Endodermal cell (in vitro differentiated cells): ENCODE measurements at places on chromosomes 6 and 20. TPM values are rescaled to one million over a fixed set of nuclear protein-coding genes. Genes with fewer than 3 reads are reported as not detected.

SCRT2 gene
- not detected in 2 replicates for total RNA-seq

ECT2L gene
- total RNA-seq, result not detected in 2 replicates

- no peaks in the 10 kb centered on the region for H3K4me1 ChIP-seq
- H3K27ac ChIP-seq, result no peak overlapping the region
- no peak for DNase-seq
- H3K27me3 ChIP-seq, result no peaks in the 10 kb centered on the region
Observed at GRCh38 chr6:17038316-17038715, 63.5 kb upstream of the STMND1 start.

- H3K4me1 ChIP-seq, result no peaks in the 10 kb centered on the region
- DNase-seq, result peak; percentile 29
- no peak overlapping the region for H3K27ac ChIP-seq
- no peak overlapping the region for H3K4me3 ChIP-seq
- H3K27me3 ChIP-seq, result no peaks in the 10 kb centered on the region
Observed at GRCh38 chr20:47662483-47663353, 122.6 kb downstream of the SULF2 start.

DNA sequence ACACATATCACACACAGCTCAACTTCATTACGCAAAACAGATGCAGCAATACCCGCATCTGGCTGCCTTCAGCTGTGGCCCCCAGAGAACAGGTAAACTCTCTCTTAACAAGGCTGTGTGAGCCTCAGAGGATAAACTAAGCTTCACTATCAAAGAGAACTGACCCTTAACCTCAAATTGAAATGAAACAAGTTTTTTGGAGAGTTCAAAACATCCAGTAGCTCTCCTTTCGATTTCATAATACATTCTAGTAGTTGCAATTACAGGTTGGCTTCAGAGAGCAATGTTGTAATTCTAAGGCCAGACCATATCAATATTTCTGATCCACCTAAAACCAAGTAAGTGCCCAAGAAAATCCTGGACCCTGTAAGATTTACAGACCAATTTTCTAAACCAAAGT lies 113.5 kb downstream of the FAXC start:
- no peak overlapping the region for H3K4me3 ChIP-seq
- H3K4me1 ChIP-seq, result no peaks in the 10 kb centered on the region
- no peak for DNase-seq
- H3K27ac ChIP-seq, result no peak overlapping the region

DNA sequence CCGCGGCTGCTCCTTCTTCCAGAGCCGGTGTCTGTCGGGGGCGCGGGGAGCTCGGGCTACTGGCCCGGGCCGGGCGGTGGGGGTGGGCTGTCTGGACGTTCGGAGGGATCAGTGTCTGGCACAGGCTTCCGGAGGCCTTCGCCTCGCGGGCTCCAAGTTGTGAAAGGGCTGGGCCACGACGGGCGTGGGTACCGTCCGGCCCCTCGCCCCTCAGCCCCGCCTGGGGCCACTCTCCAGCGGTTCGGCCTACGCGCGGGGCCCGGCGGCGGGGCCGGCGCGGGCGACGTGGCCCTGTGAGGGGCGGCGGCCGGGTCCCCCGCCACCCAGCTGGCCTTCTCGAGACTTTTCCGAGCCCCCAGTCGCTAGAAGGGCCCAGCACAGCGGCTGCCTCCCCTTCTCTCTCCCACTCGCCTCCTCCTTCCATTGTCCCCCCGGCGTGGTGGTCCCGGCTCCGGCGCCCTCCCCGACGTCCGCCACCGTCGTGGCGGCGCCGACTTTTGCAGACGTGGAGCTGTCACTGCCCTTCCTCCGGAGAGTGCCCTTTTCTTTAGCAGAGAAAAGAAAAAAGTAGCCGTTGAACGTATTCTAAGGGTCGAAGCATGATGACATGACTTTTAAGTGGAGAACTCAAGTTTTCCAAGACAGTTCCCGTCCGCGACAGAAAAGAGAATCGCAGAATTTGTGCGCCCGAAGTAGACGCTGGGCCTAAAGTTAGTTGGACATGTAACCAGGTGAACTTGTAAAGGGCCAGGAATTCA lies 571 bp downstream of the ITCH start:
- H3K36me3 ChIP-seq, result peaks cover 22% of the 10 kb centered on the region
- peak overlapping the region; percentile 94 for H3K4me3 ChIP-seq
- H3K27ac ChIP-seq, result peak overlapping the region; percentile 81
- H3K27me3 ChIP-seq, result no peaks in the 10 kb centered on the region
- DNase-seq, result peak; percentile 65

GSTA2 gene
- 1.6 and 1.7 TPM in 2 replicates for total RNA-seq

PDSS2 gene
- total RNA-seq, result 8.2 and 8.3 TPM in 2 replicates

PTK6 gene
- 0.21 to 0.38 TPM in 2 of 3 replicates, not detected in the other for total RNA-seq

DNA sequence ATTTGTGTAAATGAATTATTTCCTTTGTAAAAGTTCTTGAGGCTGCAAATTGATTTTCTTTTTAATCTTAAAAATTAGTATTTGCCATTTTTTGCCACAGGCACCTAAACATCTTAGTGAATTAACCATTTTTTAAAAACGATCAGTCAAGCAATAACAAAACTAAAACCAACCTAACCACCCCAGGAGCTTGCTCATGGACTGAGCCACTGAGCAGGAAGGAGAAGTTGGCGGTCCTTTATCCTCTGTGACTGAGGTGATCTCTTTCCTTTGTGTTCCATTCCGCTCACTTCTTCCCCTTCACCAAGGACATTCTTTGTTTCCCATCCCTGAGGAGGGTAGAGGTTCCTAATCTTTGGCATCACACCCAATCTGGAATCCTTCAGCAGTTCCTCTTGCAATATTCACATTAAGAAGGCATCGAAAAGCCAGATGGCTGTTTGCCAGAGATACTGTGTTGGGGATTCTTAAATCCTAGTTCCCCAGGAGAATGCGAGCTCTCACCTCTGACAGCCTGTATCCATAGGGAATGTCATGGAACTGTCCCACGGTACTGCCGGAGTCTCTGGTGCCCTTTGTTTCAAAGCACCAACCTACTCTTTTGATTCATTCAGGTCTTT lies 30.5 kb downstream of the RPRD1B start:
- H3K36me3 ChIP-seq, result peaks cover 98% of the 10 kb centered on the region
- no peaks in the 10 kb centered on the region for H3K4me1 ChIP-seq
- no peak overlapping the region for H3K4me3 ChIP-seq
- no peaks in the 10 kb centered on the region for H3K27me3 ChIP-seq
- H3K27ac ChIP-seq, result no peak overlapping the region
- DNase-seq, result no peak

DNA sequence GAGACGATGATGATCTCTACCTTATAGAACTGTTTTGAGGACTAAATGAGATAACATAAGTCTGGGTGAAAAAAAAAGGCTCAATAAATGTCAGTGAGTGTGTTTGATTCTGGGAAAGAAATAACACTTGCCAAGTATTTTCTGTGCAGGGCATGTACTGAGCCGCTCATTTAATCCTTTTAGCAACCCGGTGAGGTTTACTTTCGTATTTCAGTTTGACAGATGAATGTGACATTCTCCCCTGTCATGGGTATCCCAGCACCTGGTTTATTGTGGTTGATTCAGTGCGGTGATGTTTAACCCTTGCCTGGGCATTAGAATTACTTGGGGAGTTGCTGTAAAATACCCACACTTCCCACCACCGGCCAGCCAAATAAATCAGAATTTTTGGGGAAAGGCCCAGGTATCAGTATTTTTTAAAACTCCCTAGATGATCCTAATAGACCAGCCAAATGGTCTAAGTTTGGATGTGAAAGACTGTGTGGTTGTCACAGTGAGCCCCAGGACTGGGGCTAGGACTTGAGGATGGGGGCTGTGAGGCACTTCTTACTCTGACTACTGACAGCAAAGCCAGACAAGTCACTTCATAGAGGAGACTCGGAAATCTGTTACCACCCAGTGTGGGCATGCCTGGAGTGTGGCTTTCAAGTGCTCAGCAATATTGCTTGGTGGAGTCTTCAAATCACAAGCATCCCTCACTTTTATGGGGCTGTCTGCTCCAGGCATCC lies 100.2 kb upstream of the KCNG1 start:
- H3K36me3 ChIP-seq, result no peaks in the 10 kb centered on the region
- H3K4me1 ChIP-seq, result peaks cover 18% of the 10 kb centered on the region
- no peak overlapping the region for H3K27ac ChIP-seq
- no peak for DNase-seq

DYNLT2 gene
- total RNA-seq, result 1.7 to 3.2 TPM (median 1.7 TPM) in 3 replicates

GRCh38 chr6:41561416-41561815 lies 15.2 kb downstream of the FOXP4 start:
- H3K27me3 ChIP-seq, result no peaks in the 10 kb centered on the region
- peak; percentile 51 for DNase-seq
- no peak overlapping the region for H3K4me3 ChIP-seq
- peaks cover 5% of the 10 kb centered on the region for H3K4me1 ChIP-seq

- no peak overlapping the region for H3K4me3 ChIP-seq
- no peaks in the 10 kb centered on the region for H3K36me3 ChIP-seq
- H3K27me3 ChIP-seq, result no peaks in the 10 kb centered on the region
- DNase-seq, result no peak
Observed at GRCh38 chr6:139943391-139943790, 568.9 kb upstream of the CITED2 start.

GRIK2 gene
- total RNA-seq, result 1.00 to 1.9 TPM (median 1.7 TPM) in 3 replicates

OPRL1 gene
- 3.0 to 5.5 TPM (median 5.3 TPM) in 3 replicates for total RNA-seq

DNA sequence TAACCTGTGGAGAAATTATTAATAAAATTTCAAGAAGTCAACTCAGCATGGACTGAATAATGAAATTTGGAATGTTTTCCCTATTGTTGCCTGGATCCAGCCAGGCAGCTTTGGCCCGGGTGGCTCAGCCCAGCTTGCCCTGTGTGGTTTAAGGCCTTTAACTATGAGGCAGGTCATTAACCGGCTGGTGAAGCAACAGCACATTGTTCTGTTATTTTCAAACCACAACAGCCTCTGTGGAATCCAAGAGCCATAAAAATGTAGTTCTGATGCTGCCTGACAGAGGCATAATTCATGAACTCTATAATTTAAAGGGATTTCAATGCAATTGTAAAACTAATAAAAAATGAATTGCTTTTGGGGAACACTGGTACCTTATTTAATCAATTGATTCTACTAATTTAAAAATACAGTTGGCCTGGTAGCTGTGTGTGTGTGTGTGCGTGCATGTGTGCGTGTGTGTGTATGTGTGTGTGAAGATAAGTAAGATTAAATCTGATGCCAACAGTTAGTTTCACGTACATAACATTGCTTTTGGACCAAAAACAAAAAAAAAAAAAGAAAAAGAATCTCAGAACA lies 117.7 kb downstream of the RPS12 start:
- H3K27ac ChIP-seq, result peak overlapping the region; percentile 67
- no peak overlapping the region for H3K4me3 ChIP-seq
- H3K27me3 ChIP-seq, result no peaks in the 10 kb centered on the region
- H3K4me1 ChIP-seq, result no peaks in the 10 kb centered on the region
- no peaks in the 10 kb centered on the region for H3K36me3 ChIP-seq
- DNase-seq, result no peak

CYP24A1 gene
- not detected in 3 replicates for total RNA-seq

GRCh38 chr6:109458774-109459531 lies 3.4 kb upstream of the MICAL1 start:
- H3K27ac ChIP-seq, result no peak overlapping the region
- peaks cover 9% of the 10 kb centered on the region for H3K4me1 ChIP-seq
- DNase-seq, result peak; percentile 58
- H3K36me3 ChIP-seq, result peaks cover 13% of the 10 kb centered on the region
- H3K27me3 ChIP-seq, result peaks cover 30% of the 10 kb centered on the region

- no peak within 1 kb of the TSS for H3K4me3 ChIP-seq
- H3K4me1 ChIP-seq, result no peaks in the 10 kb centered on the region
- H3K27ac ChIP-seq, result no peak within 1 kb of the TSS
- no peaks in the 10 kb centered on the region for H3K27me3 ChIP-seq
Observed at GRCh38 chr20:45629496-45630100, at the start of gene WFDC10A. TSS of gene WFDC10A (plus strand) at chr20:45629739. CDS start at chr20:45629814, 75 bp downstream.

GRCh38 chr6:147507162-147508041 lies 1.1 kb upstream of the SAMD5 start:
- H3K4me1 ChIP-seq, result no peaks in the 10 kb centered on the region
- no peaks in the 10 kb centered on the region for H3K36me3 ChIP-seq
- H3K4me3 ChIP-seq, result peak overlapping the region; percentile 90
- H3K27ac ChIP-seq, result no peak overlapping the region

DNA sequence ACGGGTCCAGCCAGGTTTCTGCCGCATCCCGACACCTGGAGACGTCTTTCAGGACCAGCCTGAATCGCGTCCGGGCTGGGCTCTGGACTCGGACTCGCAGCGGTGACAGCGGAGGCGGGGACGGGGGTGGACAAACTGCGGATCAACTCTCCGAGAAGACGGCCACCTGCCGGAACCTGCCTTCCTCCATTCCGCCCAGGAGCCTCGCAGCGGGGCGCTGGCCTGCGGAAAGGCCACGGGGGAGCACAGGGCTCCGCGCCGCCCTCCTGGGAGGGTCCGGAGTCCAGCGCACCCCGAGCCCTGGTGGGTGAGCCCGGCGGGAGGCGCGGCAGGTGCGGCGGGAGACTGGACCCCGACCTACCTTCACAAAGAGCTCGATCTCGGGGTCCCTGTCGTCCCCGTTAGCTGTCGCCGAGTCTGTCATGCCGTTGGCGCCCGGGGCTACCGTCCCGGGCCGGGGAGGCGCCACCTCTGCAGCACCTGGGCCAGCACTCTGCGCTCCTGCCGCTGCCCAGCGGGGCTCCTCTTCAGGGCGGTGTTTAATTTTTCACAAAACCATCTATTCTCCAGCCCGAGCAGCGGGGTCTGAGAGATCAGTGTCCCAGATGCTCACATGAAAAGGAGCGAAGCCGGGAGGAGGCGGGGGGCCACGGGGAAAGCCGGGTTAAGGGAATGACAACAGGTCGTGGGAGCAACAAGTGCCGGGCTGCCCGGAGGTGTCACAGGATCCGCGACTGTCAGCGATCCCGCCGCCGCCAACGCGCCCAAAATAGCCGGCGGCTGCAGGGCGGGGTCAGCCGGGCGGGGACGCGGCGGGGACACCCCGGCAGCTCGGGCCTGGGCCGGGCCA lies at the start of gene CLIC5:
CLIC5 (minus strand) TSS at position 742 of the 850 bp plus-strand sequence; CDS start at position 424, 318 bp downstream.
- no peak within 1 kb of the TSS for H3K27ac ChIP-seq
- peak; percentile 77 for DNase-seq
- H3K4me3 ChIP-seq, result peak within 1 kb of the TSS; percentile 79
- H3K27me3 ChIP-seq, result peaks cover 52% of the 10 kb centered on the region
- H3K36me3 ChIP-seq, result no peaks in the 10 kb centered on the region

NFKBIL1 gene
- 16.4 and 17.4 TPM in 2 replicates for total RNA-seq

GRCh38 chr6:120278689-120279396 lies 929.3 kb upstream of the MAN1A1 start:
- H3K27ac ChIP-seq, result no peak overlapping the region
- no peaks in the 10 kb centered on the region for H3K27me3 ChIP-seq
- DNase-seq, result no peak
- no peak overlapping the region for H3K4me3 ChIP-seq
- no peaks in the 10 kb centered on the region for H3K4me1 ChIP-seq

MYO6 gene
- 89.9 to 94.1 TPM (median 93.4 TPM) in 3 replicates for total RNA-seq

CUL9 gene
- 25.1 and 30.3 TPM in 2 replicates for total RNA-seq

GRCh38 chr6:47147836-47148344 lies 105.8 kb upstream of the ADGRF1 start:
- peaks cover 32% of the 10 kb centered on the region for H3K4me1 ChIP-seq
- H3K36me3 ChIP-seq, result no peaks in the 10 kb centered on the region
- no peaks in the 10 kb centered on the region for H3K27me3 ChIP-seq
- H3K4me3 ChIP-seq, result no peak overlapping the region

GRCh38 chr20:25313593-25313992 lies 65.7 kb downstream of the PYGB start:
- no peak overlapping the region for H3K27ac ChIP-seq
- H3K4me3 ChIP-seq, result no peak overlapping the region
- no peaks in the 10 kb centered on the region for H3K36me3 ChIP-seq
- no peaks in the 10 kb centered on the region for H3K4me1 ChIP-seq
- DNase-seq, result no peak
- no peaks in the 10 kb centered on the region for H3K27me3 ChIP-seq
